GM04504 (cell line): ENCODE measurements at places on chromosomes 2 and 18.

GRCh38 chr18:42425025-42425424 is 470.0 kb downstream of the PIK3C3 start:
- no peak for DNase-seq

DNA sequence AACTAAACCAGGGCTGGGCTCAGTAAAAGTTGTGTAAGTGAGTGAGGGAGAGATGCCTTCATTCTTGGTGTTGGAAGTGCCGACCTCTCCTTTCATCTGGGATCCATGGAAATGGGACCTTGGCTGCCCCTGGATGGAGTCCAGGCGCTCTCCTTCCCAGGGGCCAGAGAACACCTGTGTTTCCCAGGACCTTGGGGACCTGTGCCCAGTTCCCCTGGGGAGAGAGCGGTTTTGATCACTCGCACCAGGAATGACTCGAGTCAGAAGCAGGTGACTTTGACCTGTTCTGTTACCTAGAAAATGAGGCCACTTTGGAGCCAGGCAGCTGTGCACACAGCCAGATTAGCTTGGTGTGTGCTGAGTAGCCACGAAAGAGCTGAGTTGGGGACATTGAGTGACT is 97.3 kb downstream of the SH3BP4 start:
- no peak for DNase-seq

DNA sequence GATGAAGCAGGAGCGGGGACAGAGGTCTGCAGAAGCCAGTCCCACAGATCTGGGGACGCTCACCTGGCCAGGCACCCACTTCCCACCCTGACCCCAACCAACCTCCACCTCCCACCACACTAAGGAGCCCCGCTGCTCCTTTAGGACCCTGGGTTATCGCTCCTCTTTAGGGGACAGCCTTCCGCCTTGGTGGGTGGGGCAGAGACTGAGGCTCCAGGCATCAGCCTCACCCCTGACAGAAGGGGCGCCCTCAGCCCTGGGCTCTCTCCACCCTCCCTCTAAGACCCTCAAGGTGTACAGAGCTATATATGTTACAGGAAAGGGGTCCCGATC is 33.5 kb upstream of the SLC66A3 start:
- DNase-seq, result no peak

DNA sequence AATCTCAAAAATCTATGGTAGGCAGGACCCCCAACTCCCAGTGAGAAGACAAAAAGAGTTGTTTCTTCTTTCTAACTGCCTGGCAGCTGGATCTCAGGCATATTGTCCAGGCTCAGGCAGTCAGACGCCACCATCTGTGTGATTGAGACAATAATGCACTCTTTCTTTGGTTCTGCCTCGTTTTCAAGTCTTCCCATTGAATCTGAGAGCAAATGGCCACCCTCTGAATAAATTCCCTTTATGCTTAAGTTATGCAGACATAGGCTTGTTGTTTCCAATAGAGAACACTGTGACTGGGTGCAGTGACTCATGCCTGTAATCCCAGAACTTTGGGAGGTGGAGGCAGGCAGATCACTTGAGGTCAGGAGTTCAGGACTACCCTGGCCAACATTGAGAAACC is 15.3 kb upstream of the CD207 start:
- DNase-seq, result no peak

DNA sequence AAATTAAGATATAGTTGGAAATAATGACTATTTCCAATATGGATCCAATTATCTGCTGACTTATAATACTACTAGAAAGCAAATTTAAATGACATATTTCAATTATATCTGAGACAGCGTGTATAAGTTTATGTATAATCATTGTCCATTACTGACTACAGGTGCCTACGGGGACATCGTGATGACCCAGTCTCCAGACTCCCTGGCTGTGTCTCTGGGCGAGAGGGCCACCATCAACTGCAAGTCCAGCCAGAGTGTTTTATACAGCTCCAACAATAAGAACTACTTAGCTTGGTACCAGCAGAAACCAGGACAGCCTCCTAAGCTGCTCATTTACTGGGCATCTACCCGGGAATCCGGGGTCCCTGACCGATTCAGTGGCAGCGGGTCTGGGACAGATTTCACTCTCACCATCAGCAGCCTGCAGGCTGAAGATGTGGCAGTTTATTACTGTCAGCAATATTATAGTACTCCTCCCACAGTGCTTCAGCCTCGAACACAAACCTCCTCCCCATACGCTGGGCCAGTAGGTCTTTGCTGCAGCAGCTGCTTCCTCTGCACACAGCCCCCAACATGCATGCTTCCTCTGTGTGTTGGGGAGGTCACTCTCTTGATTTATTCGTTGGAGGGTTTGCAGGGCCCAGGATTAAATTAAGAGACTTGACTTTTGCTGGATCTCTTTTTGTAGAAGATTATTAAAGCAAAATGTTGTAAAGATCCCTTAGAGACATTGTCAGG is 194.4 kb downstream of the RPIA start:
- no peak for DNase-seq

DNA sequence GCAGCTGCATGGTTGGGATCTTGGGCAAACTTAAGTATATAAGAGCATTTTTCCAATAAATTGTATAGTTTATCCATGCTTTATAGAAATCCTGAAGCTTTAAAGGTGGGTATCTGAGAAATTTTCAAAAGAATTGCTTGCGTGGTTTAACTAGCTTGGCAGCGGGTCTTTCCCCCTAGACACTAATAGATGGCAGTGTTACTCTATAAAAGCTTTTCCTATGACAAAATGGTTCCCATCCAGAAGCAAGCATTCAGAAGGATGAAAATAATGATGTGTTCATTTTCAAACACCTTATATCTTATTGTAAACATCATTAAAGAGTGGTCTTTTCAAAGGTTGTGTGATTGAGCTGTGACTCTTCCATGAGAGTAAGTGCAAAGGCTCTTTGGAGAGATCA is 45.9 kb downstream of the KDM3A start:
- DNase-seq, result no peak

DNA sequence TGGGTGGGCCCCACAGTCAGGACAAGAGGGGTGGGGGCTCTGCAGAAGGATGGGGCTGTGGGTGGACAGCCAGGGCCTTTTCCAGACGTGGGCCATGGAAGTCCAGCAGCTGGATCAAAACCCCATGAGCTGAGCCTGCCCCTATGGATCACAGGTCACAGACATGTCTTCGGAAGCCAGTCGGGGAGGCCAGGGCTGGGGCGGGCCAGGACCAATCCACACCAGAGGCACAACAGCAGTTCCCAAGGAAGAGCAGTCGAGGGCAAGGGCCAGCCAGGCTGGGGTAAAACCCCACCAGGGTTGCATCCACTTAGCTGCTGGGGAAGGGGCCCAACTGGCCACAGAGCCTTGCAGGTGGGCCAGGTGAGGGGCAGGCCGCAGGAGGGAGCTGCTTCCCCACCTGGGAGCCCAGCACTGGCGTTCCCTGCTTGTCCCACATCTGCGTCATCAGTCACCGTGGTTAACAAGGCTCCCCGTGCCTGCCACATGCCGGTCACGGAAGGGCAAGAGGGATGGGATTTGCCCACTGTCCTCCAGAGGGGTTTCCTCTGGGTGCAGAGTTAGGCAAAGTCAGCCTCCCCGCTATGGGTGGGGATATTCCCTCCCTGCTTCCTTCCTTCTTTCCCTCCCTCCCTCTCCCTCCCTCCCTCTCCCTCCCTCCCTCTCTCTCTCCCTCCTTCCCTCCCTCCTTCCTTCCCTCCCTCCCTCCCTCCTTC is 46.4 kb upstream of the ODC1 start:
- DNase-seq, result no peak

DNA sequence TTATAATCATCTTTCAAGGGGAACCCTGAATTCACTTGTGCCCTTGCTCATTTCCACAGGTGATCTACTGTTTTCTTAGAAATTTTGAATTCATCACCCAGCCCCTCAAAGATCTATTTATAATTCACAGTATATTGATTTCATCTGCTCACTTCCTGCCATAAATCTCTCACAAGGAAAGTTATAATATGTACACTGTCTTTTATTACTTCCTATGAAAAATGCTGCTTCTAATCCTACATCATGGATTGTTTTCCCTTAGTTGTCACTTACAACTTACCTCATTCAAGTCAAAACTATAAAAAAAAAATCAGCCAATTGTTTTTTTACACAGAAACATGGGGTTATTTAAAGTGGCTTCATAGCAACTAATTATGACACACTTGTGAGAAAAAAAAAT is 1443.0 kb downstream of the LRP1B start:
- DNase-seq, result no peak

DNA sequence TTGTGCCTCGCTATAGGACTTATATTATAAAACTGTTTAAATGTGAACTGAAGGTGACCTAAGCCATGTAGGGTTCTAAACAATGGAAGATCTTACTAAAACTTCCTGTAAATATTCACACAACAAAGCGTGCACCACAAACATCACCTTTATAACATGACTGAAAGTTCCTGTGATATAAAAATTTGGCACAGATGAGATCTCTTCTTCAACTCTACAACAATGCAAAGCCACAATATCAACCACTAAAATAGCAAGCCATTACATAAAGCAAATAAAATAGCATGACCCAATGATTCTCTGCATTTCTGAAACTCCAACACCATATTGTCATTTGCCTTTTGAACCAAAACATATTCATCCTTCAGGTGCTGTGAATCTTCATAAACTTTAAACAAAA is 3.5 kb downstream of the YES1 start:
- DNase-seq, result no peak

- DNase-seq, result no peak
These were observed 27.1 kb upstream of the SULT1C3 start for GRCh38 chr2:108212671-108213070.
